ENCODE measurements at places on chromosomes 13 and 19. TPM values are rescaled to one million over a fixed set of nuclear protein-coding genes. Genes with fewer than 3 reads are reported as not detected.

The LGI4 gene
- 6.3 TPM for total RNA-seq

The ZGLP1 gene
- 6.2 TPM for total RNA-seq

The CABP5 gene
- not detected for total RNA-seq

The CCDC169 gene
- total RNA-seq, result not detected

The STOML3 gene
- 2.7 TPM for total RNA-seq

The PRSS57 gene
- total RNA-seq, result not detected

The SPART gene
- total RNA-seq, result 72.5 TPM

The SERPINE3 gene
- total RNA-seq, result not detected

The COL4A1 gene
- total RNA-seq, result 161 TPM

The UCHL3 gene
- 14.0 TPM for total RNA-seq

The NCR1 gene
- total RNA-seq, result 2.4 TPM

The TRMT1 gene
- 29.3 TPM for total RNA-seq

The ZNF837 gene
- total RNA-seq, result 1.2 TPM

The OLFM2 gene
- 8.5 TPM for total RNA-seq

The SYNGR4 gene
- total RNA-seq, result not detected

The N4BP2L1 gene
- 30.2 TPM for total RNA-seq

The DENND1C gene
- total RNA-seq, result 15.1 TPM

The KIR3DL1 gene
- 0.71 TPM for total RNA-seq

The ECSIT gene
- total RNA-seq, result 38.7 TPM

The FNDC3A gene
- total RNA-seq, result 61.4 TPM

All from lower lobe of right lung (tissue), 2 donors.